Activated CD4-positive, CD25-positive, alpha-beta regulatory T cell (primary cell): ENCODE measurements at places on chromosomes 5 and 9.

DNA sequence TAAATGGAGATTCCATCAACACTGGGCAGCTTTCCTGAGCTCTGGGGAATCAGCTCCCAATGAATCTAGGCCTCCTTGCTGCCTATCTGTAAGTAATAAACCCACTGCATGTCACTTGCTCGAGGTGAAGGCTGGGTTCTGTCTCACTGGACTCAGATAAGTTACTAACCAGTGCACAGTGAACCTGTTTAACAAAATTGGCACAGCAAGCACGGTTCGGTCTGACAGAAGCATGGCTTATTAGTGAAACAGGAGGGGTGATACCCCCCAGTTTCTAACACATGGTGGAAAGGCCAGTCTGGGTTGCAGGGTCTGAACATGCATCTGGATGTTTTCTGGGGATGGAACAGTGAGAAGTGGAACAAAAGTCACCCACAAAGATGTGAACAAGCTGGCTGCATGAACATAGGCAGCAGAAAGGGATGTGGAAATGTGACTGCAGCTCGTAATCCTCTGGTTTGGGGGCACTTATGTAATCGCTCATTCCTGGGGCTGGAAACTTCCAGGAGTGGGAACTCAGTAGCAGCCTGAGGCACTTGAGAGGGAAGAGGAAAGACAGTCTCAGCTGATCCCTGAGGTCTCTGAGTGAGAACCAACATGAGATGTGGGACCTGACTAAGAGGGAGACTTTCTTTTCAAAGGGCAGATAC is 37.7 kb downstream of the UGT3A2 start:
- DNase-seq, result no peak

DNA sequence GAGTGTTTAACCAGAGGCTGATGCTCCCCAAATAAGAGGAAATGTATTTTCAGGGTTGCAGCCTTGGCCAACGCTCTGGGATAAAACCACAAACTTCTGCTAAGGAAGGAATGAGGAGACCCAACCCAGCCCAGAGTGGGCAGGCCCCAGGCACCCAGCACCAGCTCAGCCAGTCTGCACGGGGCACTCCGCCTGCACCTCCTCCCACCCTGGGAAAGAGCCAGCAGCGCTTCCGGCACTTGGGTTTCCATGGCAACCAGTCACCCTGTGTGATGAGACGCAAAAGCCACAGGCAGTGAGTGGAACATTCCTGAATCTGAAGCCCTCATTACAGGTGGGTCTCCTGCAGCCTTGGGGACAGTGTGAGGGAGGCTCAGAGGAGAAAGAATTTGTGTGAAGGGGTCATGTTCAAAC is 85.2 kb upstream of the ZBTB43 start:
- peak; percentile 55 for DNase-seq

DNA sequence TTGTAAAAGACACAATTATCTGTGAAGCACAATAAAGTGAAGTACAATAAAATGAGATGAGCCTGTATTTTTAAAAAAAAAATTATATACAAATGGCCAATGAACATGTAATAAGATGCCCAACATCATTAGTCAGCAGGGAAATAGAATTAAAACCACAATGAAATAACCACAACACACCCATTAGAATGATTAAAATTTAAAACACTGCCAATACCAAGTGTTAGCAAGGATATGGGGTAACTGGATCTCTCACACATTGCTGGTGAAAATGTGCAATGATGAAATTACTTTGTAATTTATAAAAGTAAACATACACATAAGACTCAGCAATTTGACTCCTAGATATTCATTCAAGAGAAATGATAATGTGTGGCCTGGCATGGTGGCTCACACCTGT is 62.8 kb downstream of the SHOC1 start:
- no peak for DNase-seq

DNA sequence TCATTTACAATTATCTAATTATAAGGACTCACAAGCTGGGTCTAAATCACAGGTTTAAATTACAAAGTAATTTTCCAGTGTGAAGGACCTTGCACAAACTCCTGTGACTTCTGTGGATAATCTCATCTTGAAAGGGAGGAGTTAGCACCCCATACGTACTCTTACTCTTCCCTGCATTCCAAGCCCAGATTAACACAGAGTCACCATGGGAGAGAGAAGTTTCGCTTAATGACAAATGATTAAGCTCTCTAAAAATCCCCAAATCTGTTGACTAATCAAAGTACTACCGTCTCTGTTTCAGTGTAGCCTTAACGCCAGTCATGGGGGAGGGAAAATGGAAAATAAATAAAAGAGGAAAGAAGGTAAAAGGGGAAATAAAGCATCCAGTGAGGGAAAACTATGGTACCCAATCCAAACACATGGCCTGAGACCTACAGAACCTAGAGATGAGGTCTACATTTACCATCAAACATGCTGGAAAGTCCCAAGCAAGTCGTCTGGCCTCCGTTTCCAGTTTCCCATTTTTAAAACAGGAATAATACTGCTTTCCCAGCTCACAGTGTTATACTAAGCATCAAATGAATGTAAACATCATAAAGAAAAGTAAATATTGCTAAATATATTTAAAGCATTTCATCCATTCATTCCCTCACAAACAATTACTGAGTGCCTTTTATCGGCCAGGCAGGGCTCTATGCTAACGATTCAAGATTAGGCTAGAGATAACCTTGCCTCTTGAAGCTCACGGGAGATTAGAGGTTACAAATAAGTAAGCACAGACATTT is 63.2 kb downstream of the PCA3 start:
- no peak for DNase-seq

- DNase-seq, result no peak
These were observed 968 bp downstream of the NKD2 start for GRCh38 chr5:1009359-1010180.

GRCh38 chr5:108409786-108410185 is 27.9 kb upstream of the FBXL17 start:
- no peak for DNase-seq

DNA sequence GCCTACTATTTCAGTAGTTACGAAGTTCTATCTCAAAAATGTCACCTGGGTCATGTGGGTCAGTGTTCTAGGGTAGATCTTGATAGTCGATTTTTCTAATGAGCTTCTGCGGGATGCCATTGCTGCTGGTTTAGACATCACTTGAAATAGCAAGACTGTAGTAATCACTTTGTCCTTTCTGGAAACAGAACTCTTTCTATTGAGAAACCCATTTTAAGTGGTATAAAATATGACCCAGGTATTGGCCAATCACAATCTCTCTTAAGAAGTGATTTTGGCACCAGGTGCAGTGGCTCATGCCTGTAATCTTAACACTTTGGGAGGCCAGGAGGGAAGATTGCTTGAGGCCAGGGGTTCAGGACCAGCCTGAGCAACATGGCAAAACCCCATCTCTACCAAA is 17.6 kb downstream of the ARRDC3 start:
- DNase-seq, result no peak

DNA sequence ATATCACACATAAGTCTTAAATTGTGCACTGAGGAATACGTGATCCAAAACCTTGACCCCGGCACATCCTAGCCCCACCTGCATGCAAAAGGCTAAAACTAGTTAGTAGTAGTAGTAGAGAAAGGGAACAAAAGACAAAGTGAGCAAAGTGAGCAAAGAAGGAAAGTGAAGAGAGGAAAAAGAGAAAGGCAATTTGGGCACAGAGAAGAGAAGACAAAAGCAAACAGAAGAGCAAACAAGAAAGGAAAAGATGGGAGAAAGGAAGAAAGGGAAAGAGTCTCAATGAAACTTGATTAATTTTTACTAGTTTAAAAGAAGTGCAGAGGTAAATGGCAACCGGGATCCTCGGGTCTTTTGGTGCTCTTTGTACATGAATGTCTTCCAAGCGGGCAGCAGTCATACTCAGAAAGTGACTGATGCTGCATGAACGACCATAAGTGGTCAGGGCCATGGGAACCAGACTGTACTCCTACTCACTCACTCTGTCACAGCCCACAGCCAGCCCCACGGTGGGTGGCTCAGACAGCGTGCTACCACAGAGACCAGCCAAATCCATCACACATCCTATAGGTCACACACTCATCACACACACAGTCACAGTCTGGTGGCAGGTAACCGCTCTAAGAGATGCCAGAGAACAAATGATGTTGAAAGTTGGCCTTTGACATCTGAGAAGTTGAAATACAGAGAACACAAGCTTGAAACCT is 203.9 kb downstream of the FBN2 start:
- DNase-seq, result no peak

DNA sequence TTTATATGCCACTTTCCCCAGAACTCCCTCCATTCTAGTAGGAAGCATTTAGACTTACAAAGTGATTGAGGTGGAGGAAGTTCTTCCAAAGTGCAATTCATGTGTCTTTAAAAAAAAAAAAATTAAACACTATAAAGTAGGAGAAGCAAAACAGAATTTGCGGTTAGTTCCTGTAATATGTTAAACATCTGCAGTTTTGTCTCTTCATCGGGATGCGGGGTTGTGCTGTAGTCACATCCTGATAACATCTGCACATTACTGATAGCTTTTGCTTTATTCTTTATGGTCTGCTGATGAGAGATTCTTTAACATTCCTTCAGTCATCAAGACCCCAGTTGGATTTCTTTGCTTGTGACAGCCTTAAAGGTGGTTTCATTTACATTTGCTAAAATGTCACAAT is 694.3 kb downstream of the NR2F1-AS1 start:
- DNase-seq, result no peak

DNA sequence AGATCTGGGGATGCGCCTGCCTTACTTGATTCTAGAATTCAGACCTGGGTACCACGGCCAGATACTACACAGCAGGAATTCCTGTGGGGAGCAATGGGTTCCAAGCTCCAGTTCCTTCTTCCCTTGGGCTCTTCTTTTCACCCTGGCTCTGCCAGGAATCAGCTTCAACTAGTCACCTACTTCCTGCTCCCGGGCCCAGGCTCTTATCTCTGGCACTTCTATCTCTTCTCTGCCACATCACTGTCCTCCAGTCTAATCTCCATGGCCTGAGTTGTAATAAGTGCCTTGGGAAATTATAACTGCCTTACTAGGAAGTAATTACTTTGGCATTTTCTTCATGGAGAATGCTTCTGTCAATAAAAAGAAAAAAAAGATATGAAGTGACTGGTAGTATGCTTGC is 26.2 kb upstream of the SERINC5 start:
- no peak for DNase-seq

- no peak for DNase-seq
These were observed 26.7 kb downstream of the TMEM174 start for GRCh38 chr5:73199671-73200070.

- no peak for DNase-seq
These were observed 29.5 kb downstream of the PFDN1 start for GRCh38 chr5:140273401-140273877.

GRCh38 chr5:138472353-138472752 is 7.1 kb downstream of the EGR1 start:
- no peak for DNase-seq
